Caco-2 (cell line): ENCODE measurements at places on chromosomes 12 and 14.

- no peak for DNase-seq
- no peak overlapping the region for H3K4me3 ChIP-seq
- no peak overlapping the region for H3K27ac ChIP-seq
- H3K4me1 ChIP-seq: no peaks in the 10 kb centered on the region
Measured at GRCh38 chr14:58812050-58812910, 174.5 kb downstream of the DACT1 start.

DNA sequence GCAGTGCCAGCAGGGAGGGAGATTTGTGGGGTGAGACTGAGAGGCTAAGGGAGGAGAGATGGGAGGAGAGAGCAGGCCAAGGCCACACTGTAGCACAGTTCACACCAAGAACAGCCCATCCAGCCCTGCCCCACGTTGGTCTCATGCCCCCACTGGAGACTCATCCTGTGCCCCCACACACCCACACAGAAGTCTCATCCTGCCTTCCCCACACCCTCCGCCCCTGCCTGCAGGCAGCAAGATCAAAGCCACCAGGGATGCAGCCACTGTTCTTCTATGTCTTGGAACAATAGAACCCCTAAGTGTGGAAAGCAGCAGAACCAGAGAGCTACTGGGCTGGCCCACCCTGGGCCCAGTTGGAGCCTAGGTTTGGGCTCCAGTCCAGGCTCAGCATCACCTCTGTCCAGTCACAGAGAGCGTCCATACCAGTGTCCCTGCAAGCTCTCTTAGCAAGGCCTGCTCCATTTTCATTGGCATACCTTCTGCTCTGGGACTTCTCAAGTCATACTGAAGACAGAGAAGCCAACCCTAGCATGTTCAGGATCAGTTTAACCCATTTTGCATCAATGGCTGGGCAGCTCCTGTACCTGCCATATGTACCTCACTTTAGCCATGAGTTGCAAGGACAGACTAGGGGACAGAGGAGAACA, 31.7 kb upstream of the HDAC7 start:
- peaks cover 2% of the 10 kb centered on the region; the same call in 1 of the 2 replicates for H3K36me3 ChIP-seq
- no peak for DNase-seq
- peaks cover 18% of the 10 kb centered on the region for H3K4me1 ChIP-seq
- no peak overlapping the region for H3K4me3 ChIP-seq

DNA sequence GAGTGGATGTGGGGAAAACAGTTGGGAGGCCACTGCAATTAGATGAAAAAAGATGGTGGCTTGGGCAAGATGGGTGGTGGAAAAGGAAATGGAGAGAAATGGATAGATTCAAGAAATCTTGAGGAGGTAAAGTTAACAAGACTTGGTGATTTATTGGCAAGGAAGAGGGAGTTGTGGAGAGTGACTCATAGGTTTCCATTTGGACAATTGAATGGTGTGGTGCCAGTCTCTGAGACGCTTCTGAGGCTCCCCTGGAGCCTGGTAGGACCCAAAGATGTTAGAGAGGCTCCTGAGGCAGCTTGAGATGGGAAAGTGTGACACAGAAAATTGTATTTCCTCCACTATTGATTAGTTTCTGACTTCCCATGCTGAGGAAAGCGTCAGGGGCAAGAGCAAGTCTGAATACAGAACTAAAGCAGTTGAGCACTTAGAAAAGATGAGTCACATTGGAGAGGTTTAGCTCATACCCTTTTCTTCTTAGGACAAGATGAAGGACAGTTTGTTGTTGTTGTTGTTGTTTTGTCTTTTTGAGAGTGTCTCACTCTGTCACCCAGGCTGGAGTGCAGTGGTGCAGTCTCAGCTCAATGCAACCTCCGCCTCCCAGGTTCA, 4.5 kb downstream of the PRPF40B start:
- H3K27me3 ChIP-seq: no peaks in the 10 kb centered on the region
- H3K4me3 ChIP-seq: no peak overlapping the region
- H3K4me1 ChIP-seq: no peaks in the 10 kb centered on the region
- no peak overlapping the region for H3K27ac ChIP-seq
- no peak for DNase-seq

GRCh38 chr12:48084066-48084465, 21.8 kb downstream of the SENP1 start:
- no peak overlapping the region for H3K27ac ChIP-seq
- no peak for DNase-seq
- H3K27me3 ChIP-seq: no peaks in the 10 kb centered on the region
- no peaks in the 10 kb centered on the region for H3K4me1 ChIP-seq
- H3K4me3 ChIP-seq: no peak overlapping the region

GRCh38 chr14:95317817-95318343, 1.8 kb downstream of the CLMN start:
- no peak overlapping the region for H3K4me3 ChIP-seq
- no peak for DNase-seq
- H3K27me3 ChIP-seq: no peaks in the 10 kb centered on the region
- H3K36me3 ChIP-seq: no peaks in the 10 kb centered on the region
- H3K4me1 ChIP-seq: no peaks in the 10 kb centered on the region; the same call in 1 of the 2 replicates
- H3K27ac ChIP-seq: no peak overlapping the region

- no peaks in the 10 kb centered on the region for H3K36me3 ChIP-seq
- DNase-seq: no peak
- no peak overlapping the region for H3K4me3 ChIP-seq
- H3K27me3 ChIP-seq: no peaks in the 10 kb centered on the region
- no peaks in the 10 kb centered on the region for H3K4me1 ChIP-seq
Measured at GRCh38 chr12:129067491-129067890, 214.2 kb downstream of the GLT1D1 start.

- no peaks in the 10 kb centered on the region for H3K4me1 ChIP-seq
- peak overlapping the region; percentile 12 for H3K27ac ChIP-seq
Measured at GRCh38 chr12:3035815-3036702, 41.1 kb upstream of the TSPAN9 start.
